ENCODE measurements at places on chromosomes 4 and X.

DNA sequence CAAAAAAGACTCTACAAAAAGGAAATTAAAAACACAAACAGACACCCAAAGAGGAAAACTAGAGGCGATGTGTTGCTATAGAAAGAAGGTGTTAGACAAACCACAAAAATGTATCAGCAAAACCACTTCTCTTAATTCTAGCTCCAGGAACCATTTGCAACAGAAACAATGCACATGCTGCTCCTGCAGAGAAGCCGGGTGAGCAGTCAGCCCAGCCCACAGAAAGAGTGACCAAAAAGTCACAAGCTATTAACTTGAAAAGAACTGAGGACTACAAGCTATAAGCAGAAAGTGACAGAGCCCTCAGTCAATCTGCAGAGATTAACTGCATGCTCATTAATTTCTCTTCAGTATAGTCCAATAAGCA lies 96.2 kb upstream of the KLHL13 start:
- DNase-seq, result no peak

- peak; percentile 8 for DNase-seq
These were observed 669 bp downstream of the TMEM150C start for GRCh38 chr4:82560853-82561785.

- no peak for DNase-seq
These were observed 204.6 kb upstream of the SLIT2 start for GRCh38 chr4:20046931-20047677.

GRCh38 chrX:3428792-3429191 lies 82.3 kb upstream of the MXRA5 start:
- DNase-seq, result no peak

- no peak for DNase-seq
These were observed 33.8 kb upstream of the TRIM2 start for GRCh38 chr4:153170407-153170806.

GRCh38 chr4:1938027-1938426 lies 66.8 kb downstream of the NSD2 start:
- DNase-seq, result no peak

DNA sequence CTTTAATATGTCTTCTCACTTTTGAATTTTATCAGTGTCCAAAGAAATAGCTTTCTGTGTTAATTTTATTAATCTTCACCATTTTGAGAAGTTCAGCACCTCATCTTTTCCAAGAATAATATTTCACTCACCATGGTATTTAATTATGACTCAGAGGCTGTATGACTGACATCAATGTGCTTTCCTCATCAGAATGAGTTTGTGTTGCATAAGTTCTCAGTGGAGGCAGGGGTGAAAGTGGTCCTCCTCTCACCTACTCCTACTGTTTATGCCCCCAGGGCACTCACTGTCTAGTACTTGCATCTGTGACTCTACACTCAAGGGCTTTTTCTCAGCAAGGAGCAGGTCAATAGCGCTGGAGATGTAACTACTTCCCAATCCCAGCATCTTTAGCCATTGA lies 905.3 kb upstream of the INTU start:
- DNase-seq, result no peak

DNA sequence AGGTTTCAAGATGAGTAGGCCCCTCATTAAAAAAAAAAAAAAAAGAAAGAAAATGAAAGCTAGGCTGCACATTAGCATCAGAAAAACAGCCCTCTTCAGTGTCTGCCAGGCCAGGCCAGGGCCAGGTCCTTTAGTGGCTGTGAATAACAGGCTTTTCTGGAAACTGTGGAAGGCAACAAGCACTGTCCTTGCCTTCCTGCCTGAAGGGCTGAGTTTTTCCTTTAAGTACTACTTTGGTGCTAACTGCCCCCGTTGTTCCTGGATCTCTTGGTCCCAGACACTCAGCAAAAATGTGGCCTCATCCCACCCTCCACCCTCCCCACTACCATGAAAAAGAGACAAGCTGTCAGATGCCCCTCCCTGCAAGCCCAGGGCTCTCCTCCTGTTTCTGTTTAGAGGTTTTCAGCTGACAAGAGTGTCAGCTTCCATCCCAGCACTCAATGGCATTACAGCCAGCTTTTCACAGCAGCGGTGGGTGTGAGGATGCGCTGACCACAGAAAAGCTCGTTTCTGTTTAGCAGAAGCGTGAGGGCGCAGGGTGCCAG lies 174.2 kb downstream of the NHS start:
- DNase-seq, result no peak

DNA sequence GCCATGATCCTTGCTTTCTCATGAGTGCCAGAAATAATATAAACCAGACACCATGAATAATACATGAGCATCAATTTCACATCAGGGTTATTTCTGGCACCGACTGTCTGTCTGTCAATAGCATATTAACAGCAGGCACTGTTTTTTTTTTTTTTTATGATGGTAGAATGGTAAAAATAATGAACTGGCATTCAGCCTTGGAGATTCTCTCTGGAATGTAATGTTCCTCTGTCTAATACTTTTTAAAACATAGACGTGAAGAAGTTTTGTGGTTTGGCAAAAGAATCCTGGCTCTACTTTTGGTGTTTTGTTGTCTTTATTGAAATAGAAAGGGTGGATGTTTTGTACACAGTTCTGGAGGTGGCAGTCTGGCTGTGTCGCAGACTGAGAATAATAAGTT lies 874.6 kb upstream of the PRKX start:
- no peak for DNase-seq

DNA sequence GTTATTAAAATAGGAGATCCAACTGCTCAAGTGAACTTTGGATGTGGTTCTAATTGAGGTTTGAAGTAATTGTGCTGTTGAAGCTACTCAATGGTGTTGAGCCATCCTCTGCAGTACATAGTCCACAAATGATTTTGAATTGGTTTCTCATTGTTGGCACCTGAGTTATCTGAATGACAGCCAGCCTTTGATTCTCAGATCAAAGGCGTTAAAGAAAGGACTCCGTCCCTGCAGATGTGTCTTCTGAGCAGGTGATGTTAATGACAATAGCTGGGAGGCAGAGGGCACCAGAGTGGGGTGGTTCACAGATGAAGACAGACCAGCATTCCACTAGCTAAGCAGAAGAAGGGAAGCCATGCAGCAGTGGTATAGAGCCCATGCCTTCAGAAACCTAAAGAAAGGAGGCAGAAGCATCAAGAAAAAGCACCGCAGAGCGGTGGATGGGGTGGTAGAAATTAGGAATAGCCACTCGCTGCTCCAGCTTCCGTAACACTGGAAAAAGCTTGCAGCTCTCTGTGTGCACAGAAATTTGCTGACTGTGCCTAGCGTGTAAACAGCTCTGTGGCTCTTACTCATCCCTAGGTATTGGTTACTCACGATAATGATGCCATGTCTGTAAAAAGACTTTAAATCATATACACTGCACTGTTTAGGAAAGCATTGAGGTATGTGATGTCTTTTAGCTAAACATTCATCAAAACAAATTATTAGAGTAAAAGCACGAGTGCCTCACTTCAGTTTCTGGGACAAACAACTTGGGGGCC lies 79.2 kb upstream of the CLCN4 start:
- DNase-seq, result no peak

DNA sequence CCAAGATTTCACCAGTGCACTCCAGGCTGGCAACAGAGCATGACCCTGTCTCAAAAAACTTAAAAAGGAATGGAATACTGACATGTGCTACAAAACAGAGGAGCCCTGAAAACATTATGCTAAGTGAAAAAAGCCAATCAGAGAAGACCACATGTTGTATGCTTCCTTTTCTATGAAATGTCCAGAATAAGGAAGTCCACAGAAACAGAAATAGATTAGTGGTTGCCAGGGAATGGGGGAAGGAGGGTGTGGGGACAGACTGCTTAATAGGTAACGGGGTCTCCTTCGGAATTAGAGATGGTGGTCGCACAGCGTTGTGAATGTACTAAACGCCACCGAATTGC lies 30.1 kb upstream of the KIAA0232 start:
- no peak for DNase-seq

GRCh38 chrX:107805179-107805578 lies 20.5 kb upstream of the MID2 start:
- no peak for DNase-seq

DNA sequence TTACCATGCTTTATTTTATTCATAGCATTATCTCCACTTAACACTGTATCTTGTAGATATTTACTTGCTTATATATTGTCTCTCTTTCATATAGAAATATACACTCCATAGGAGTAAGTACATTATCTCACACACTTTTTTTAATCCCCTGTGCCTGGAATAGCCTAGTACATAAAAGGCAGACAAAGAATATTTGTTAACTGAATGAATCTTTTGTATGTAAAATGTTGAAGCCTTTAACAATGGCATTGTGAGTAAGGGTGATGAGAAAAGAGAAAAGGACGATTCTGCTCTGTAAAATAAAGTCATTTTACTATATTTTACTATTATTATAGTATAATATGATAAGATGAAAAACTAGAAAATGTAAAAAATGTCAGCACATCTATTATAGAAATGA lies 97.7 kb upstream of the PDHA2 start:
- no peak for DNase-seq

DNA sequence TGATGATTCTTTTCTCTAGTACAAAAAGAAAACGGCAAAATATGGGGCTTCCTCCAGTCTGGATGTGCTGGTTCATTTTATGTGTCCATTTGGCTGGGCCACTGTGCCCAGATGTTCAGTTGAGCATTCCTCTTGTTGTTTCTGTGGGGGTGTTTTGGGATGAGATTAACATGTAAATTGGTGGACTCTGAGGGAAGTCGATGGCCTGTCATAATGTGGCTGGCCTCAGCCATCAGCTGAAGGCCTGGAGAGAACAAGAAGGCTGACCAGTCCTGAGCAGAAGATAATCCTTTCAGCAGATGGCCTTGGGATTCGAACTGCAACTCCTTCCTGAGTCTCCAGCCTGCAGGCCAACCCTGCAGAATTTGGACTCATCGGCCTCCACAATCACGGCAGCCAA lies 136.7 kb downstream of the EVC2 start:
- no peak for DNase-seq

DNA sequence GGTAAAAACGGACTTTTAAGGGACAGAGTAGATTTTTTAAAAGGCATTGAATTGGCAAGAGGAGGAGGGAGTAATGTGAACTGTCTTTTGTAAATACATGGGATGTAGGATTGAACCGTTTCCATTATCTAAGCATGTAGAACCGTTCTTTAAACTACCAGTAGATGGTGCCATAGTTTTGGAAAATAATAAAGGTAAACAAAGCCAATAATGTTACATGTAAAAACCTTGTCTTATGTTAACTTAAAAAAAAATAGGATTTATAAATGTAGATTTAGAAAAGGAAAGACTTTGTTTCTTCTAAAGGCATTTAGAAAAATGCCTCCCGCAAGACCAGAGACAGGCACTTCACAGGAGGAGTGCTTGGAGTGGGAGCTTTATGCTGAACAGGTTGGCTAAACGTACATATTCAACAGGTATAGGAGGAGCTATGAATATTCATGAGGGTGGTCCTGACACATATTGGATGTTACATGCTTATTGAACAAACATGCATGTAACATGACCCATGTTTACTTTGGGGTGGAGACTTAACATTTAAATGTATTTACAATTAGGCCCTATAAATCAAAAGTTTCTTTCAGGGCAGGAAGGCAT lies 45.5 kb upstream of the FAM241A start:
- peak; percentile 48 for DNase-seq

DNA sequence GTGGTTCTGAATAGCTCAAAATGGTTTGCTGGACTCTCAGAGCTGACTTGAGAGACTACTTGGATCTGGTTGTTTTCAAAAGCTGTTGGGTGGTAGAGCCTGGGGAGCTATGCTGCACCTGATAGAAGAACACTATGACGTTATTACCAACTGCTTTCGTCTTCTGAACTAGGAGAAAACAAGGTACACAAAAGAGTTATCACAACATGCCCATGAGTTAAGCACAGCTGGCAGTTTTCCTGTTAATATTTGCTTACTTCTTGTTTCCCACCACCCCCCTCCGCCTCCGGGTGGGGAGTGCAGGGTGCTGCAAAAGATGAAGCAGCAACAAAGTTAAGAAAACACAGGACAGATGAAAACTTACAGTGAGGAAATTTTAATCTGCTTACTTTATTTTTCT lies 69.1 kb downstream of the RASL11B start:
- DNase-seq, result no peak

DNA sequence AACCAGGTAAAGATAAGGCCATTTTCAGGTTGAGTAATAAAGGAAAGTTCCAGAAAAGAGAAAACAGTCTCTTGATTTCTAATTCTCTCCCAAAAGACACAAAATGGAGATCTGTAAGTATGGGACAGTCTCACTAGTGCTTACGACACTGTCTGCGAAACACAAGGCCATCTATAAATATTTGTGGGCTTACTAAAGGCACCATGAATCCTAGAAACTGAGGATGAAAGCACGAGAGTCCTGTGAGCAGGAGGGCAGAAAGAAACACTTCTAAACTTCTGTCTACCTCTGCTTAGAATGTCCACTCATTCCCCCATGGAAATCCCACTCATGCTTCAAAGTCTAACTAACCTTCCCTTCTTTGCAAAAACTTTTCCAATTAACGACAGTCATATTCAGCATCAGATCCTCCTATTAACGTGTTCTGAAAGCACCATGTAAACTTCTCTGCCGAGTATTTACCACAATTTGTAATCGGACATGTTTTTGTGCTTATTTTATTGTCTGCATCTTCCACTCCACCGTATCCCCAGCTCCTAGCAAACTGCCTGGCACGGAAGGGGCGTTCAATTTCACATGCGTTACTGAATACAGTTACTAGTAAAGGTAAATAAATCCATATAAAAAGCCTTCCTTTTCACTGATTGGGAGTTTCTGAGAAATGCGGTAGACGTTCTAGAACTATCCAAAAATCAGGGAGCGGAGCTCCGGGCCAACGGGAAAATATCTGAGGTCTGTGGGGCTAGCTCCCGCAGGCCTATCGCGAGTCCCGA lies 665 bp downstream of the PSMD10 start:
- DNase-seq, result no peak

DNA sequence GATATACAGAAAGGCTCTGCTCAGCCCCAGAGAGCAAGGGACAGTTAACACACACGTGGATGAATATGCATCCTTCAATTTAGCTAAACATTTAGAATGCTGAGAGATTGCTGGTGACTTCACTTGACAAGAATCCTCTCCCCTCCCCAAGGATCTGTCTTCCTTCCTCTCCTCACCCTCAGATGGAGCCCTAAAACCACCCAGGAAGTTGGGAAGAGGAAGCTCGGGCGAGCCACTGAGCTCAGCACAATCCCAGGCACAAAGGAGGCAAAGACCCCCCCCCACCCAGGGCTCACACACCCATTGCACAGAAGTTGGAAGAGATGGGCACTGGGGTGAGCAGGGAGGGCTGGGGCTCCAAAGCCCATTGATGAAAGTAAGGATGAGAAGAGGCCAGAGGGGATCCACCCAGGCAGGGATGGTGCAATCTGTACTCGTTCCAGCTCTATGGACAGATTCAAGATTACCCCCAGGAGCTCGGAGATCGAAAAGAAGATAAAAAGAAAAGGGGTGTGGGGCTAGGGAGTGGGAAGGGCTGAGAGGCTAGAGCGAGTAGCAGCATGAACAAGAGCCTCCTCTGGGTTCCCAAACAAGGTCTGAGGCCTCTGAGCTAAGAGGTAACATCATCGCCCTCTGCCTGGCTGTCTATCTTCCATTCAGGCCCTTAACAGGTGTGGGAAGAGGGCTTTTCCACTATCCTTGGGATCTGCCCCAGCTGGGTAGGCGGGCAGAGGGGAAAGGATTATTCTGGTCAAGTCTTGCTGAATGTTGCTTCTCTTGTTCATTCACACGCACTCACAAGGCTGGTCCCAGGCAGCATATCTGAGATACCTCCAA lies 1.2 kb downstream of the TFE3 start:
- DNase-seq, result no peak

GRCh38 chr4:111070390-111070789 lies 447.5 kb upstream of the PITX2 start:
- DNase-seq, result no peak

All from germinal center (tissue), 1 donor.